HepG2 (cell line): ENCODE measurements at places on chromosomes 6 and 20.

DNA sequence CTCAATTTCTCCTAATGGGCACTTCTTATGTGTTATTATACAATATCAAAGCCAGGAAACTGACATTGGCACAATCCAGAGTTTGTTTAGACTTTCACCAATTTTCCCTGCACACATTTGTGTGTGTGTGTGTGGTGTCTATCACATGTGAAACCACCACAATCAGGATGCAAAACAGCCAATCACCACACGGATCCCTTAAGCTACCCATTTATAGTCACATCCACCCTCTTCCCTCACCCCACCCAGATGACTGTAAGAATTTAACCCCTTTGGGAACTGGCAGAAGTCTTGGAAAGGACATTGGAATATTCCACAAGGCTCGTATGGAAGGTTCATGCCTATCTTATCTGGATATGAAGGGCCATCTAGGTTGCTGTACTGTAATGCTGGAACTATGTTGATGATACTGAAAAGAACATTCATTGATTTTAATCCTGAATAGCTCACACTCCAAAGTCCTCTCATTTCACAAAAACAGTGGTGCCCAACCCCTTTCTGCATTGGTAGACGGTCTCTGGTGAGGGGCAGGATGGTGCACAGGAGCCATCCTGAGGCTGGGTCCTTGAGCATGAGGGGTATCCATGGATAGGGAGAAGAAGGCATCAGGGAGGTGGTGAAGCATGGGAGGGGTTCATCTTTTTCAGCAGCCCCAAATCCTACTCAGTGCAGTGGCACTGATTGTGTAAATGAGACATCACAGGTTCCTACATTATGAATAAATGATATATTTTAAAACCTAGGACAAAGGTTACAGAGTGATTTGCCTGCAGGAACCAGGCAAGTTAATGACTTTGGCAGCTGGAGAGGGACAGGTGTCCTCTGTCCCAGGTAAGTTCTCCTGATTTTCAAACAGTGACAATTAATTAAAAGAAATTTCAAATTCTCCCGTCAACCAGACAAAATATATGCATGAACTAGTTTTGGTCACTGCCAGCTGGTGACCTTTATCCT is 12.1 kb upstream of the CTCFL start:
- no peak for DNase-seq
- no peaks in the 10 kb centered on the region for H3K36me3 ChIP-seq
- H3K4me1 ChIP-seq, result peaks cover 28% of the 10 kb centered on the region
- H3K27me3 ChIP-seq, result peaks cover 35% of the 10 kb centered on the region; the same call in 2 of the 3 replicates
- H3K27ac ChIP-seq, result no peak overlapping the region

DNA sequence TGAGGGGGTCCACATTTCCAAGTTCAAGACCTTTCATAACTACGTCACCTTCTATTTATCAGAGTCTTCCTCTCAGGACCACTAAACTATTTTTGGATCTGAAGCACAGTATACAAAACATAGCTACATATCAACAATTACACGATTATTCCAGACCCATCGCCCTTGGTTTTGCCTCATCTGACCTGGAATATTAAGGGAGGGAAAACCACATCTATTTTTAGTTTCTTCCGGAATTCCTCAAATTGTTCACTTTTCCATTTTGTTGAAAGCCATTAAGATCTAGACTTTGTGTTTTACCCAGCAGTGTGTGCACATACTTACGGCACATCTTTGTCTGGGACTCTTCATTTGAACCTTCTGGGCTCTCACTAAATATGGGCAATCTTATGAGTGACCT is 12.0 kb upstream of the ADGRF5 start:
- no peaks in the 10 kb centered on the region for H3K36me3 ChIP-seq
- peaks cover 32% of the 10 kb centered on the region for H3K27me3 ChIP-seq
- no peaks in the 10 kb centered on the region for H3K4me1 ChIP-seq

DNA sequence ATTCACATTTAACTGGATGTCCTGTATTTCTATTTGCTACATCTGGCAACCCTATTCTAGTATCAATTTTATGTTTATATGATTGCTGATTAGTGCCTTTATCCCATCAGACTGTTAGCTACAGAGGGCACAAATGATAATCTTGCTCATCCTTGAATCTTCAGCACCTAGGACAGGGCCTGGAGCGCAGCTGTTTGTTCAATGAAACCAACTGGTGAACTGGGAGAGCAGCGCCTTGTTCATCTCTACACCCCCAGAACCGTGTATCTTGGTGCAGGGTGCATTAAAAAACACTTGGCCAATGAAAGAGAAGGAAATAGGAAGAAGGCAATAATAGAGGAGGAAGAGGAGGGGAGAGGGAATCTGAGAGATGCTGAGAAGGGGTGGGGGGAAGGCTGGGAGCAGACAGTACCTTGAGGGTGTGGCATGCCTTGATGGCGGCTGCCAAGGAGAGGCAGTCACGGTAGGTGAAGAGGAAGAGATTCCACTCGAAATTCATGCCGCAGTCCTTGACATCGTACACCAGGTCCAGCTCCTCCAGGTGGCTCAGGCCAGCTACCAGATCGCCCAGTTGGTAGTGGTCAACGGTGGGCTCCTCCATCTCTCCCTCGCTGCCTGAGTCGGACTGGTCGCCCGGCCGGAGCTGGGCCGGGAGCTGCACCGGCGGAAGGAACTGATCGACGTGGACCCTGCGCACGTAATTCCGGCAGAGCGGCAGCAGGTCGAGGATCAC is 15.5 kb downstream of the TMEM151B start:
- no peak overlapping the region for H3K4me3 ChIP-seq
- no peaks in the 10 kb centered on the region for H3K36me3 ChIP-seq
- H3K4me1 ChIP-seq, result no peaks in the 10 kb centered on the region
- H3K27ac ChIP-seq, result no peak overlapping the region

- H3K36me3 ChIP-seq, result no peaks in the 10 kb centered on the region
- H3K27ac ChIP-seq, result no peak overlapping the region
- H3K4me1 ChIP-seq, result no peaks in the 10 kb centered on the region
- no peaks in the 10 kb centered on the region for H3K27me3 ChIP-seq
Observed at GRCh38 chr20:6644813-6645628, 122.5 kb upstream of the BMP2 start.

DNA sequence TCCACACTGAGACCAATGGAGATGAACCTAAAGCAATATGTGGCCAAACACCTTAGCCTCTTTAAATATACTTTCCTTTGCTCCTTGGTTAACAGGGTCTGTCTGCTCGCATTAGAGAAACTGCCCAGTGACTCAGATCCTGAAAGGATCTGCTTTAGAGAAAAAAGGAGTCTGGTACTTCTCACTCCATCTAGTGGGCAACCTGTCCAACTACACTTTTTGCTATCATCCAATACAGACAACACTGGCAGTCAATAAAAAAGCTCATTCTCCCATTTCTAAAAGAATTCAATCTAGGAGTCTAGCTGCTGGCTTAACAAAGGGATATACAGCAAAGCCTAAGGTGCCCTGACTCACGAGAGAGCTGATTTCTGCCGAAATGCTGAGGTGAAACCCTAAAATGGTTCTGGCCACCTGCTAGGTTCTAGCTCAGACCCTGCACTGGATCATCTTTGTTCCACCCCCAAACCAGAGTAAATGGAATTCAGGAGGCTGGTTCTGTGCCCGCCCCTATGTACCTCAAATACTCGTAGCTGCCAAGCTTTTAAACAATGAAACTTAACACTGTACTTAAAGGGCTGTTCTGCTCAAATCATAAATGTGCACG is 11.5 kb downstream of the GNL1 start:
- peak; percentile 55 for DNase-seq
- H3K4me3 ChIP-seq, result no peak overlapping the region
- no peak overlapping the region for H3K27ac ChIP-seq
- H3K27me3 ChIP-seq, result no peaks in the 10 kb centered on the region
- peaks cover 7% of the 10 kb centered on the region; the same call in 1 of the 2 replicates for H3K4me1 ChIP-seq

- peaks cover 23% of the 10 kb centered on the region for H3K36me3 ChIP-seq
- DNase-seq, result no peak
- no peaks in the 10 kb centered on the region for H3K27me3 ChIP-seq
Observed at GRCh38 chr6:130955755-130956154, 107.3 kb downstream of the EPB41L2 start.

GRCh38 chr20:49925901-49926454 is 10.2 kb upstream of the RNF114 start:
- DNase-seq, result no peak
- no peak overlapping the region for H3K27ac ChIP-seq
- H3K36me3 ChIP-seq, result no peaks in the 10 kb centered on the region
- peaks cover 40% of the 10 kb centered on the region for H3K4me1 ChIP-seq
- no peaks in the 10 kb centered on the region for H3K27me3 ChIP-seq
